Diencephalon (tissue), 1 donor: ENCODE measurements at places on chromosomes 6 and 20. TPM values are rescaled to one million over a fixed set of nuclear protein-coding genes. Genes with fewer than 3 reads are reported as not detected.

CRIP3 gene
- 6.7 TPM for total RNA-seq

SLC35D3 gene
- 1.4 TPM for total RNA-seq

TFAP2D gene
- total RNA-seq, result 0.92 TPM

KIF3B gene
- 109 TPM for total RNA-seq

C4B gene
- total RNA-seq, result 47.7 TPM

PSORS1C2 gene
- not detected for total RNA-seq

OPRM1 gene
- 56.7 TPM for total RNA-seq

GABRR1 gene
- total RNA-seq, result 0.46 TPM

MCUR1 gene
- 30.2 TPM for total RNA-seq

AKAP7 gene
- total RNA-seq, result 90.4 TPM

AIF1 gene
- total RNA-seq, result 22.6 TPM

TCP11 gene
- total RNA-seq, result 0.23 TPM

GGTLC1 gene
- total RNA-seq, result not detected

ISM1 gene
- 2.8 TPM for total RNA-seq

APMAP gene
- total RNA-seq, result 85.6 TPM
